ENCODE measurements at places on chromosomes 16 and 17.

DNA sequence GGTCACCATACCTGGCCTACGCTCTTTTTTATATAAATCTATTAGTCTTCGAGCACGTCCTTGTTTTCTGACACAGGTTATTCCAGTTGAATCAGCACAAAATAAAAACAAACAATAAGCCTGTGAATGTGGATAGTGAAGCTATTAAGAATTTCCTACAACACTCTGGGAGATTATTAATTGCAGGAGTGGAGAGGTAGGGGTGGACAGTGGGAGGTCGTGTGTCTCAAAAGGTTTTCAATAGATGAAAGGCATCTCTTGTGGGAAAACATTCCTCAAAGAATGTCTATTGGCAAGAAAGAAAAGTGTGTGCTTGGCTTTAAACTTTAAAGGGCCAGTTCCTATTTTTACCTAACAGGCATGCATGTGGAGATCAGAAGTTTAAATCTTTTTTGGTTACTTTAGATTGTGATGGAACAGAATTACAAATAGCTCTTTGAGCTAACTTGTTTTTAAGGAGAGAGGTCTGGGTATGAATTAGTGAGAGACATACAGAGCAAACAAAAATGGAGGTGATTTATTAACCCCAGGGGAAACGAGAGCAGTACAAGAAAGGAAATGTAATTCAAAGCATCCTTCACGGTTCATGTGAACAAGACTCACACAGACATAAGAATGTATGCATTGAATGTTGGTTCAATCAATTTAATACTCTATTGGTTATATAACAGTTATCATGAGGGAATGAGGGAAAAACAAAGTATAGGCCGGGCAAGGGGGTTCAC lies 9.0 kb downstream of the SMYD4 start:
- DNase-seq, result no peak

DNA sequence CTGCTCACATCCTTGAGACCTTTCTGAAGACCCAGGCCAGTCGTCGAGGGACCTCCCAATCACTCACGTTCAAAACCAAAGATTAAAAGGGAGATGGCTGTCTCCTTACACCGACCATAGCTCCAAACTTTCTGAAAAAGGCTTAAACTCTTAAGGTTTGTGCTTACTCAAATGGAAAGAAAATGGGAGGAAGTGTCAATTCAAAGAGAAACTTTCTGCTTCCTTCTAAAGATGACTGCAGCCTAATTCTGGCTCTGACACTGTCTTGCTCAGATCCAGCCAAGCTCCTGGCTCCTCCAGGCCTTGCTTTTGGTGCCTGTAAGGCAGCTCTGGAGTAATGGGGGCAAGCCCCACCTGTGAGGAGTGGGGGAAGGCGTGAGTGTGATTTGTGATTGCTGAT lies 54.9 kb upstream of the WSB1 start:
- DNase-seq, result no peak

DNA sequence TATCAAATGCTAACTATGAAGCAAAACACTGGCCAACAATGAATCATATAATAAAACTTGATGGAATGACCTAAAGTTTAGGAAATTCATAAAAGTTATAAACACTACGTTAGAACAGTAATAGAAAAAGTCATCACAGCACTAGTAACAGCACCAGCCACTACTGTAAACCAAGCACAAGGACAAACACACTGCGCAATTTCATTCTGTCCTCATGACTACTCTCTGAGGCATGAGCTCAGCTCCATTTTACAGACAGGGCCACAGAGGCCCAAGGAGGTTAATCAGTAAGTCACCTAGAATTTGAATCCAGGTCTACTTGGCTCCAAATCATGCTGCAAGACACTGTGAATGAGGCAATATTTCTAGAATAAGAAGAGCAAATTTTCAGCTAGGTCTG lies 13.4 kb downstream of the EMC8 start:
- no peak for DNase-seq

DNA sequence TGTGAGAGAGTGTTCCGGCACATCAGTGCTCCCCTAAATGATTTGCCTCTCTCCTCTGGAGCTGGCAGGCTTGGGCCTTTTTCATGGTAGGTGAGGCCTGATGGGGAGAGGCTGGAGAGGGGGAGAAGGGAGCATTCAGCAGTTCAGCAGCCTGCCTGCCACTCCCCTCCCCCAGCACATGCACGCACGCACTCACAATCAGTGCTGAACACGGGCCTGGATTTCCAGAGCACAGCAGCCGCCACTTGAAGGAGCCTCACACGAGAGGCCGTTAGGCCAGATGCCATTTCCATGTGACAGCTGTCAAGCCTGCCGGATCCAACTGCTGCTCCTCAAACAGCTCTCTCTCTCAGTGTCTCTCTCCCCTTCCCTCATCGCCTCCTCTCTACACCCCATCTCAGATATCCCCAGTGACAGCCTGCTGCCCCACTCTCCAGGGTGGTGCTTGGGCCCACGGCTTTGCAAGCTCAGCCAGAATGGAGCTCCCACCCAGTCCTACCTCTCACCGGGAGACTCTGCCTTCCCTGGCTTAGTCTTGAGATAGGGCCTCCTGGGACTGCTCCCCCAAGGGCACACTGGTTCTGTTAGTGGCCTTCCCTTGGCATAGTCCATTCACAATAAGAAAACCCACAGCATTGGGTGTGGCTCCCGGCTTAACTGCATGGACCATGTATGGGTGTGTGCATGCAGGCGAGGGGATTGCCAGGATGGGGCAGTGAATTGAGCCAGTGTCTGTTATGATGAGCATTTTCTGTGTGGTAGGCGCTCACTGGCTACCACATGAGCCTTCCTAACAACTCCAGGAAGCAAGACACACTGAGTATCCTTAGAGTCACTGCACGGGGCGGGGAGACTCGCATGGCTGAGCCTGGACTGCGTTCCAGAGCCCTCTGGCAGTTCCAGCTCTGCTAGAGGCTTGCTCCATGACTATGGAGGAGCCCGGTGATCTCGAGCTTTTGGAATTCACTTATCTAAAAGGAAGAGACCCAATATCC lies 226.2 kb downstream of the CCDC182 start:
- no peak for DNase-seq

DNA sequence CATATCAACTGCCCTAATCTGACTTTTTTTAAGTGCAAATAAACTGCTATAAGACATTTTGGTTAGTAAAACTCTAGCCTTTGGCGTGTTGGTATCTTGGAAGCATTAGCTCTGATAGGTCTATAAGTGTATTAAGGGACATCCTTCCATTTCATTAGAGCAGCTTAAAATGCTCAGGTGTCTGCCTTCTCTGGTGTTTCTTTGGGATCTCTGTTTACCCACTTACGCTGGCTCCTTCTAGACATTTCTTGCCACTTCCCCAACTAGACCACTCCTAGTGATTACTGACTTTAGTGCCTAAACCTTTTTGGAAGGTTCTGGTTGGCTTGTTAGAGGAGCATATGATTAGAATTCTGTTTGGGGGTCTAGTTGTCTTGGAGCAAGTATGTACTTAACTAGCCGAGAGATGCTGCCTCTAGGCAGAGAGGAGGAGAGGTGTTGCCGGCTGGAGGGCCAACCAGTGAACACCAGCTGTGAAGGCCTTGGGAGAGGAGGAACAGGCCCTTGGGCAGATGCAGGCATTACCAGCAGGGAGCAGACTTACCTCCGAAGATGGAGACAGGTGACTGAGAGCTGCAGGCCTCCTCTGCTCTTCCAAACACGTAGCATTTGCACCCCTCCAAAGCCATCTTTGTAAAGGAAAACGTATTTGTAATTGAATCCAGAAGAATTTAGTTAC lies 15.2 kb upstream of the CLEC18C start:
- no peak for DNase-seq

DNA sequence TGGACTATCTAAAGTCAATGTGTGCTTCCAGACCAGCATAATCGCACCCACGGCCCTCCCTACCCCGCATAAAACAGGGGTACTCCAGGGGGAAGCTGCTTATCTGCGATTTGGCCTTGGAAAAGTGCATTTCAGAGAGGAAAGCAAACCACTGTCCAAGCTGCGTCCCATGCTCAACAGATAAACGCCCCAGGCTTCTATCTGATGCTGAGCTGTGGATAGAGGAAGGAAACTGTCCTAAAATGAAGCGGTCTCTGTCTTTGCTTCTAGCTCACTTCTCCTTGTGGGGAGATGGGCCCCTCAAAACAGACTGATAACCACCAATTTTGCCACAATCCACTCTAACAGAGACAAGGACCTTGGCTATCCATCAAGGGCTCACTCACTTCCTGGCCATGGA lies 160.5 kb upstream of the TNRC6C start:
- no peak for DNase-seq

- DNase-seq, result no peak
Measured at GRCh38 chr16:72493716-72494415, 321.9 kb upstream of the PMFBP1 start.

GRCh38 chr16:11542069-11542744 lies 44.5 kb downstream of the LITAF start:
- no peak for DNase-seq

DNA sequence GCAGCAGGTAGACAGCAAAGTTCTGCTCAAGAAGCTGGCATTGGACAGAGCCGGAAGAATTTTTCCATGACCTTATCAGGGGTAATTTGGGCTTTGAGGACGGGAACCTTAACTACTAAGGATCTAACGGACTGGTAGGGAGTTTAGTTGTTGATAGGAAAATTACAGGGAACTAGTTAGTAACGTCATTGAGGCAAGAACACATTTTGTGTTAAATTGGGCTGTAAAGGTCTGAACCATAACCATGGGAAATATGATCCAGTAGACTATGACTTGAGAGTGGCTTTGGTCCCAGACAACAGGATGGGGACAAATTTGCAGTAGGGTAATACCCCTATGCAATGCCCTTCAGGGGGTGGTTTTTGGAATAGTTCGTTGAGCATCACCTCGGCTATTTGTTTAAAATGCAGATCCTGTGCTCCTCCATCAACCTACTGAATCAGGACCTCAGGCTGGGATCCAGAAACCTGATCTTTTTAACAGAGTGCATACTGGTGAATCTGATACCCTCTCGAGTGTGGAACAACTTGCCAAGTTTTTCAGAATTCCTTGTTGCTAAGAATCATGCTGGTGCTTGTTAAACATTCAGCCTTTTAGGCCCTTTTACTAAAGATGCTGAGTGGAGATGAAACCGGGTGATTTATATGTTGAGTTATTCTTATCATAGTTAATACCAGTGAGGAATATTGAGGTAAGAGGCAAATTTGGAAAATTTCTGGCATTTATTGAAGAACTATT lies 255.1 kb downstream of the MAP2K6 start:
- no peak for DNase-seq

DNA sequence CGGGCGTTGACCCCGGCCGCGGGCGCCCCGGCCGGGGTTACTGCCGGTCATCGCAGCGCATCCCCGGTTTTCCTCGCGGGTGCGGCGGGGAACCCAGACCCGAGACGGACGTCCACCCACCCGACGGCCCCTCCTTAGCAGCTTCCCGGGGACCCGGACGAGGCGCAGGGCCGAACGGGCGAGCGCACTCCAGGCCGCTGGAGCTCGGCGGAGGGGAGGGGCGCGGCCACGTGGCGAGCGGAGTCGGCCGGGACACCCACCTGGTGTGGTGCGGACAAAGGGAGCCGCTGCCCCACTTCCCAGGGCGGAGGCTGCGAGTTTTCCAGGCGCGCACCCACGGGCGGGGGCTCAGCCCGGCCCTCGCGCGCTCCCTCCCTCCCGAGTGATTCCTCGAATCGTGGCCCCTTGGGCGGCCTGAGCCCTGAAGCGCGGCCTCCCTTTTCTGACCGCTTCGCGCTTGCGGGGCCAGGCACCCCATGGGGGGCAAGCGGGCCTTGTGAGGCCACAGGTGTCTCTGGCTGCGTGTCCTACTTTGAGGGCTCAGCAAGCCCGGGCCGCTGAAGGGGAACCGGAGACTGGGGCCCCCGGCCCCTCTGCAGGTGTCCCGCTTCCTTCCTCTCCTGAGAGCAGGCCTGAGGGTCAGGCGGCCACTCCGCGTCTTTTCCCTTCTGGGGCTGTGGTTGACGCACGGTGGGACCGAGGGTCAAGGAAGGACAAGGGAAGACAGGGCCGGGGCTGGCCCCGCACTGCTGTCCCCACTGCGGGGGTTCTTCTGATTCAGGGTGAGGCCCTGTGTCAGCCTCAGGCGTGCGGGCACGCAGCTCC lies 1.1 kb upstream of the FASN start:
- DNase-seq, result no peak

GRCh38 chr17:76554131-76554530 lies 14.3 kb downstream of the PRCD start:
- DNase-seq, result no peak
